Stimulated activated CD4-positive, alpha-beta T cell treated with anti-CD3 and anti-CD28 coated beads, Interleukin-4, amount 100 ng/mL, for 1 hour (primary cell): ENCODE measurements at places on chromosomes 12 and 14.

DNA sequence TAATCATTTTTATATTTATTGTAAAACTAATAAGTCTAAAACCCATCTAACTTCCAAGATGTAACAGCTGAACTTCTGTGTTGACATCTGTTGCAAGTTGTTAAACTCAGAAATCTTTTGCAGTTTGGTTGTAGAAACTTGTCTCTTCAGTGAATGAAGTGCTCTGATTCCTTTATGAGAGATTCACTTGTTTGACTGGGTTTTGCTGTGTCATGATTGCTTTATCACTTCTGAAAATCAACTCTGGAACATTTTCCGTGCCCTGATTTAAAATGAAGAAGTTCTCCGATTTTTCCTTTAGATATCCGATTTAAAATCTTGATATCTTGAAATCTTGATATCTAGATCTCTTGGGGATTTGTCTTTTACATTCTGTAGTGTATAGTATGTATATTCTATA, 65.1 kb downstream of the DIP2B start:
- no peak for DNase-seq

- DNase-seq: no peak
Observed at GRCh38 chr14:50389668-50390441, 6.8 kb downstream of the CDKL1 start.

DNA sequence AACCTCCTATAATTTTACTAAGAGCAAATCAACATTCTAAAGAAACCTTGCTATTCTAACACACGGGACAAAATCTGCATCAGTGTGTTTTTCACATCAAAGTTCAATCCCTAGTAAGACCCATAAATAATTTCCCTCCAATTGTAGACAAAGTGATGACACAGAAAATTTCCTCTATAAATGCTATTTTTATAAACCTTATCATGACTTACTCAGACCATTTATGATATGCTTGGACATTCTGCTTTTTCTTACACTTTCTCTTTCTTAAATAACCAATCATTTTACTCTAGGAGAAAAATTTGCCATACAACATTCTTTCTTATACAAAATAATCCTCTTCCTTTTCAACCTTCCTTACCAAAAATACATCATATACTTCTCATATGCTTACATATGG, 67.0 kb downstream of the SDR9C7 start:
- DNase-seq: no peak

- no peak for DNase-seq
Observed at GRCh38 chr14:36111822-36112583, 64.5 kb downstream of the PTCSC3 start.

- DNase-seq: peak; percentile 54
Observed at GRCh38 chr12:69900720-69901131, 75.7 kb downstream of the MYRFL start.

- no peak for DNase-seq
Observed at GRCh38 chr12:56951582-56952339, 5.6 kb downstream of the RDH16 start.

DNA sequence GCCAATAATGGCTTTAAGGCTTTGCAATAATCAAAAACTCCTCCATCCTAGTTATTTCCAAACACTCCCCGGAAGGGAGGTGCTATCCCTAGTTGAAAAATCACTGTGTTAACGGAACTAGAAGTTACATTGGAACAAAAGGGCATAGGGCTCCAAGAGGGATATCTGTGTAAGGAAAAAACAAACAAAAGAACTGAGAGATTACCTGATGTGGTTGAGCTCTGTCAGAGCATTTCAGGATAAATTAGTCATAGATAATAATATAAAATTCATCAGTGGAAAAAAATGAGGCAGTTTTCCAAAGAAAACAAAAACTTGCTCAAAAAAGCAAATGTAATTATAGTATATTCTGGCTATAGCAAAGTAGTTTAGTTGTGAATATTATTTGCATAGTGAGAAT, 27.4 kb upstream of the PAPLN start:
- no peak for DNase-seq

GRCh38 chr12:29990971-29991370, 207.2 kb upstream of the TMTC1 start:
- no peak for DNase-seq

- no peak for DNase-seq
Observed at GRCh38 chr12:26906024-26906423, 31.8 kb downstream of the INTS13 start.

DNA sequence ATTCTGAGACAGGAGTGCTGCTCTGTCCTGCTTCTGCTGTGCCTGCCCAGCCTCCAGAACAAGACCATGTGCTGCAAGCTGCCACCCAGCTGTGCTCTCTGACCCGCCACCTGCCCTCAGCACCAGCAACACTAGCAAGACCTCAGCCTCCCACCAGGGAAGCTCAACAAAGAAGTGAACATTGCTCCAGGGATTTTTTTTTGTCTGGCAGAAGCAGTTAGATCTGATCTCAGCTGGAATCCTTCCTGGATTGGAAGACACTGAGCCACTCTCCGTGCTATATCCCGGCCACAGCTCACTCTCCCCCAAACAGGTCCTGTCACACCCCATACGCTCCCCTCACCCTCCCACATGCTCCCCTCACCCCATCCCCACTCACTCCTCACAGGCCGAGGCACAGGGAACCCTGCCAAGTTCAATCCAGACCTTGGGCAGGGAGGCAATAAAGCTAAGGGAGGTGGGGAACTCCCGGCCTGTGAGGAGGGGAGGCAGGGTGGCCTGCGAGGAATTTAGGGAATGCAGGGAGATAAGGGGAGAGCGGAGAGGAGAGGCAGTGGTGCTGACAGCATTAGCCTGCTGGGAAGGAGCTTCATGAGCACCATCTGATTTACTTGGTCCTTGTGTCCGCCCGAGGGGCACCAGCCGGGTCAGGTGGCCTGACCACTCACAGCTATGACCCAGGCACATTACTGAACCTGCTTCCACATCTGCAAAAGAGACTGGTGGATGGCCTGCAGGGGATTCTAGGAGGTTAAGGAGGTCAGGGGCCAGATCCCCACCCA, 29.7 kb downstream of the CCDC85C start:
- no peak for DNase-seq
